NCI-H1930 (cell line): ENCODE measurements at places on chromosomes 6 and 20.

DNA sequence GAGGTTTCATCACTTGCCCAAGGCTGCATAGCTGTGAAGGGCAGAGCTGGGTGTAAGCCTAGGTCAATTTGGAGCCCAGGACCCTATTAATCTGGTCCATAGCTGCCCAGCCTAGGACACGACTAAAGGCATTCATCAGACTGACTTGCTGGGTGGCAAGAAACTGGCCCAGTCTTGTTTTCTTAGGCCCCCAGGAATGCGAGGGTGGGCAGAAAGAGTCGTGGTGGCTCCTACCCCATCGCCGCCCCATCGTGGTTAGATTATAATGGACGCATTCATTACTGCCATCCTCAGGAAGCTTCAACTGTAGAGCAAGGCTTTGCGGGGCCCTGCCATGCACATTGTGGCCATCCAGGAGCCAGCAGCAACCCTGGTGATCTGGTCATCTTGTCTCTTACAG, 16.1 kb downstream of the DYNLRB1 start:
- DNase-seq = no peak

GRCh38 chr6:118397671-118398465, 150.2 kb upstream of the PLN start:
- no peak for DNase-seq

DNA sequence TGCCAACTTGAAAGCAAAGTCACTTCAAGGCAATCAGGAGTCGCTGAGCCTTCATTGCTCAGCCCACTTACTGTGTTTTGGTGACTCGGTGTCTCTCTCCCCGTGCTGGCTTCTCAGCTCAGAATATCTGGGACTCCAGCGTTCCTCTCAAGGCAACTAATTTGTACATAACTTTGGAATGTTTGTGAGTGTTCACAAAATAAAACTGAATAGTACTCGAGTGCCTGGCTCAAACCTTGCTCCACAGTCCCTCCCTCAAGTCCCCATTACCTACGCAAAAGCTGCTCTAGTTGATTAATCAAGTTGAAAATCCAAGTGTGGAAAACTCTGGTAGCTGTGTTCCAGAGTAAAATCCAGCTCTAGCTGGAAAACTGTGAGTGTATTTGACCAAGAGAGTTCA, 8.6 kb downstream of the IPCEF1 start:
- no peak for DNase-seq

DNA sequence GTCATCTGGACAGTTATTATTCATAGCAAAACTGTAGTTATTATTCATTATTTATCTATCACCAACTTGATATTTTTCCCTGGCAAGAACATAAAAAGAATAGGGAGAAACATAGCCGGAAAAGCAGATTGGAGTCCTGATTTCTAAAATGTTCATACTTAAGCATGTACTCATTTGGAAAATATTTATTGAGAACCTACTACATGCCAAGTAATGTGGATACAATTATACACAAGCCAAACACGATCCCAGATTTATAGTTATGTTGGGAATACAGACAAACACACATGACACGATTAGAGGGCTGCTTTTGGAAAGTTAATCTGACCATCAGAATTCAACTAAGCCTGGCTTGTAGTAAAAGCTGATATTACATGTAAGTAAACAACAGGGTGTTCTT, 30.7 kb downstream of the ARHGAP18 start:
- no peak for DNase-seq

- DNase-seq = no peak
These were observed 169.0 kb downstream of the FOXC1 start for GRCh38 chr6:1778686-1779235.

- no peak for DNase-seq
These were observed 202.4 kb downstream of the LY86 start for GRCh38 chr6:6790891-6791290.

DNA sequence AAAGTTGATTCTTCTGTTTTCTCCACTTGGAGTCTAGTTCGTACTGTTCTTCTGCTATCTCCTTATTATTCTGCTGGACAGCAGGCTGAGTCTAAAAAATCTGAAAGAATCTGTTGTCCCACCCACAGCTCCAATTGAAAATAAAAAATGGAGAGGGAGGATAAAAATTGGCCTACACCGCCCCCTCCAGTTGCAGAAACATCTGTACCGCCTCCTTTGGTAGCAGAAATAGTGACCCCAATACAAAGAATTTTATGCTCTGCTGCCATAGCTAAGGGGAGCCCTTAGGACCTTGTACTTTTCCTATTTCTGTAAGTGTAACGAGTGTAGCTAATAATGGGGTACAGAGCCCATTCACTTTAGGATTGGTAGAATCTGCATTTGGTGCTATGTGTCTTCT, 4.9 kb upstream of the FKBP1A start:
- DNase-seq = no peak

- DNase-seq = no peak
These were observed 169.8 kb upstream of the PROKR2 start for GRCh38 chr20:5486377-5487054.

DNA sequence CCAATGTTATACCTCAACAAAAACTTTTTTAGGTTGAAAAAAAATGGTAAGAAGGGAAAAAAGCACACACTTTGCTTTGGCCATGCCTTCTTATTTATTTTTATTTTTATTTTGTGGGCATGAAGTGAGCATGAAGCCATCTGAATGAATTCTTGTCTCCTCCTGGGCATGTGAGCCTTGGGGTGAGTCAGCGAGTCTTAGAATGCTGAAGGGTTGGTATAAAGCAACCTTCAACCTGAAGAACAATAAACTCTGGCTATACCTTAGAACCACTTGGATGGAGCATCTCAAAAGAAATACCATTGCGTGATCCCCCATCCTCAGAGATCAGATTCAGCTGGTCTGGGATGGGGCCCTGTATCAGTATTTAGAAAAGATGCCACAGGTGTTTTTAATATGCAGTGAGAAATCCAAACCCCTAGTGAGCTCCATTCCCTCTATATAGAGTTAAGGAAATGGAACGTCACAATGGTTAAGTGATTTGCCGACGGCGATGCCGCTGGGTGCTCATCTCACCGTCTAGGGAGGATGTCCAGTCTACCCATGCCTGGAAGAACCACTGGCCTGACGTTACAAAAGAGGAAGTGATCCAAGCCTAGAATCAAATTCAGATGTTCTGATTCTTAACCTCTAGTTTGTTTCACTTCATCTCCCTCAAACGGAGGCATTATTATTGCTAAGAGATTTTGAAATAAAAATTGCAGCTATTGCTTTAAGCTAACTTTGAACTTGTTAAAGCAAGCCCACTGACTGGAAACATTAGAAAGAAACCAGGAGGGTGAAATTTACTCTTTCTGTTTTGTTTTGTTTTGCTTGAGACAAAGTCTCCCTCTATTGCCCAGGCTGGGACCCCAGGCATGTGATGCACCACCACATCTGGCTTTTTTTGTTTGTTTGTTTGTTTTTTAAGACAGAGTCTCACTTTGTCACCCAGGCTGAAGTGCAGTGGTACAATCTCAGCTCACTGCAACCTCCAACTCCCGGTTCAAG, 67.1 kb downstream of the EDN1 start:
- no peak for DNase-seq

- DNase-seq = no peak
These were observed 49.2 kb downstream of the SMPDL3A start for GRCh38 chr6:122838060-122838780.

DNA sequence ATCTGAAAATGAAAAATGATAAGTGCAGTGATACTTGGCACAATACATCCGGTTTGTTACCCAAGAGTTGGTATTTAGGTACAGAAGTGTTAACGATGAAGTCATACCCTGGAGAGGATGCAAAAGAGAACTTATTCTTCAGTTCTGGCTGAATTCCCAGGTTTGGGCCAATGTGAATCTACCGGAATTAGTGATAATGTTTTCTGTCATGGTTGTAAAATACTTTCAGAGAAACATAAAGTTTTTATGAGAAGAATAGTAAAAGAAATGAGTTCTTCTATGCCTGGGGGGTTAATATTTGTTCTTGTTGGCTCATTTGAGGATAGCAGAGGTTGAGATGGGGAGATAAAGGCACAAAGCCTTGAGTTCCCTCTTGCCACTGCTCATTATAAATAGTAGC, 509.9 kb upstream of the POU3F2 start:
- no peak for DNase-seq

DNA sequence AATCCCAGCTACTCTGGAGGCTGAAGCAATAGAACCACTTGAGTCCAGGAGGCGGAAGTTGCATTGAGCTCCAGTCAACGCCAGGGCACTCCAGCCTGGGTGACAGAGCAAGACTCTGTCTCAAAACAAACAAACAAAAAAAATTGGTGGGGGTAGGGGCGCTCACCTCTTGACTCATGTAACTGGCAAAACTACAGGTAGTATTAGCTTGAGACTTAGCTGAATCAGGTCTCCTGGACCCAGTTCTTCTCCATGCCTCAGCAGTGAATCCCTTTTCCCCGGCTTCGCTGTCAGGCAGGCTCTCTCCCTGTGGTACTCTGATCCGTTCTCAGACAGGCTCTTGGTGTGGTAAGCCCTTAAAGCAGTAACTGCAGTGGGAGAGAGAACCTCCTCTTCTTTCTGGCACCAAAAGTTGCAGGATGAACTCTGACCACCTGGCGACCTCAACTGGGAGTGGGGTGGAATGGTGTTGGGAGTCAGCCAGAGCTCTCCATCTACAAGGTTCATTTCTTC, 12.9 kb downstream of the SLC9A8 start:
- DNase-seq = no peak

DNA sequence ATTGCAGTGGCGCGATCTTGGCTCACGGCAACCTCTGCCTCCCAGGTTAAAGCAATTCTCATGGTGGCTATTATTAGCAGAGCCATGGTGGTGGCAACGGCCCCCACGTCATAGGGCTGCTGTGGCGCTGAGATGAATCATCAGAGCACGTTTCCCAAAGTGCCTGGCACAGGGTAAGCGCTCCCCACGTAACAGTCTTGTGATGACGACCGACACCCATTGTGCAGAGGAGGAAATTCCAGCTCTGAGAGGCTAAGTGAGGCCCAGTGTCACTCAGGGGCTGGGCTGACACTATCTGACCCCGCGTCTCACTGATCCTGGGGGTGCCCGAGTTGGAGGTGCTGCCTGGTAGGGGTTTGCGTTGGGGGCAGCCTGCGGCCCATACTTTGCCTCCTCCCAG, 16.2 kb downstream of the SUN5 start:
- DNase-seq = no peak

DNA sequence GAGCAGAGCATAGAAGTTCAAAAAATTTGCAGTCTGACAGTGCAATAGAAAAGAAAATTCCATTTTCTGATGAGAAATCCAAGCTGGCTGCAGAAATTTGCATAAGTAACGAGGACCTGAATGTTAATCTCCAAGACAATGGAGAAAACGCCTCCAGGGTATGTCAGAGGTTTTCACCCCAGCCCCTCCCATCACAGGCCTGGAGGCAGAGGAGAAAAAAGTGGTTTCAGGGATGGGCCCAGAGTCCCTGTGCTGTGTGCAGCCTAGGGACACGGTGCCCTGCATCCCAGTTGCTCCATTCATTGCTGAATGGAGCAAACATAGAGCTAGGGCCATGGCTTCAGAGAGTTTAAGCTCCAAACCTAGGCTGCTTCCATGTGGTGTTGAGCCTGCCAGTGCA, 327.9 kb upstream of the KHDRBS2 start:
- DNase-seq = no peak

- no peak for DNase-seq
These were observed 66.3 kb downstream of the NOL4L start for GRCh38 chr20:32518593-32519380.

GRCh38 chr6:123211777-123212545, 215.9 kb downstream of the CLVS2 start:
- DNase-seq = no peak

DNA sequence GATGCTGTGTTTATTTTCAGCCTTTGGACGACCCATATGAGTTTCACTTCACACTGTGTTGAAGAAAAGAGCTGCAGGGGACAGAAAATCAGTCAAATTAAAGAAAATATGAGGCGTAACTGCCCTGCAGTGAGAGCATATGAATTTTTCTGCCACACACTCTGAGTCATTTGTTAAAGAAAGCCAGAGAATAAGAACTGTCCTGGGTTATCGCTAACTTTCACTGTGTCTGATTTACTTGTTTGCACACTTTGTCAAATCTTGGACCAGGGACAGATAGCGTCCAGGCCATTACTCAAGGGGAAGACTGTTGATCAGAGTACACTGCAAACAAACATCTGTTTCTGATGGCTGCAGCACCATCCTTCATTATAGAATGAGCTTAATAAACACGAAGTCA, 126.8 kb upstream of the AGPAT4 start:
- no peak for DNase-seq

DNA sequence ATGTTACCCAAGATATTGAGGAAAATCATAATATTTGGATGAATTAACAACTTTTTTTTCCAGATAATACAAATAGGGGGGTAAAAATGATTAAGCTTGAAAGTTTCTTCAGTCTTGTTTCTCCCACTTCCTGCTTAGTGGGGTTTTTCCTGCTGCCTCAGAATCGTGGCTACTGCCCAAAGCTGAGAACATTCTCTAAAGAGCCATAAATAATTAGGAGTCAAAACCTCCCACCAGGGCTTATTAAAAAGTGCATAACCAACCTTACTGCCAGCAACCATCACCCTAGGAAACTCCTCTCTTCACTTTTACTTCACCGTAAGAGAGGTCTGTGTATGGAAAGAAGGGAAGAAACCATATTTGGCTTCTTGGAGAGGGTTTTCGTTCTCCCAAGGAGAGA, 9.0 kb upstream of the LCA5 start:
- DNase-seq = no peak

DNA sequence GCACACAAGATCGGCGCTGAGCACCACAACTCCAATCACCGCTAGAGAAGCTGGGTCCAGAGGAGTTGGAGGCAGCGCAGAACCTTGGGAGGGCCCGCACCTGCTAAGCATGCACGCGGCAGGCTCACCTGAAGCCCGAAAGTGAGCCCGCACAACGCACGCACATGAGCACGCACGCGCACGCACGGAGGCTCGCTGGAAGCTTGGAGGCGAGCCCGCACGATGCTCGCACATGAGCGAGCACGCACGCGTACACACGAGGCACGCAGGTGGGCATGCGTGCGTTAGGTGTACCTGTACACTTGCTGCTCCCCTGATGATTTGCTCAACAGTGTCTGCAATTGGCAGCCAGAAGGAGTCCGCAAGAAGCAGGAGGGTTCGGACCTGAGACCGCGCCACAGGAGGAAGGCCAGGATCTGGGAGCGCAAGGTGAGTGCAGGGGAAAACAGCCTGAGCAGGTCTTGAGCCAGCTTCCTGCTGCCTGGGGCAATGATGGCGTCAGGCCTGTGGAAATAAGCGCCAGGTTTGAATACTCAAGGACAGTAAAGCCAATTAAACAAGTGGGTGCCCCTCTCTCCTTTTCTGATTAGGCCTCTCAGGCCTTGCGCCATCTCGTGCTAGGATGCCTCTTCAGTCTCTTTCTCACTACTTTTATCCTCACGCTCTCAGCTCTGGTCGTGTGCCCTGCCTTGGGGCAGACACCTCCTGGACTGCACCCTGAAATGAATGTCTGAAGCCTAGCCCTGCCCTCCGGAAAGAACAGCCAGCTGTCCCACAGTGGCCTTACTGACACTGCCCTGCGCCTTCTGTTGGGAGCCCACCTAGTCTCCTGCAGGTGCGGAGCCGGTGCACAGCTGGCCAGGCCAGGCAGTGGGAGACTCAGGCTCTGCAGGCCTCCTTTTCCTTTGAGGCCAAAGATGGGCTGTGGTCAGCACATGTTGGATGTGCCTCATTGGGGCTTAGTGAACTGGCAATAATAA, 340.4 kb downstream of the CDC5L start:
- no peak for DNase-seq

- DNase-seq = no peak
These were observed 7.8 kb downstream of the RWDD1 start for GRCh38 chr6:116579143-116579542.

- no peak for DNase-seq
These were observed 61.1 kb upstream of the CCN6 start for GRCh38 chr6:111992851-111993250.
